ENCODE measurements at places on chromosomes 4 and X.

- DNase-seq, result no peak
Measured at GRCh38 chrX:45847961-45848360, 647.3 kb upstream of the DIPK2B start.

- DNase-seq, result no peak
Measured at GRCh38 chr4:152585023-152585441, 49.1 kb upstream of the FBXW7 start.

DNA sequence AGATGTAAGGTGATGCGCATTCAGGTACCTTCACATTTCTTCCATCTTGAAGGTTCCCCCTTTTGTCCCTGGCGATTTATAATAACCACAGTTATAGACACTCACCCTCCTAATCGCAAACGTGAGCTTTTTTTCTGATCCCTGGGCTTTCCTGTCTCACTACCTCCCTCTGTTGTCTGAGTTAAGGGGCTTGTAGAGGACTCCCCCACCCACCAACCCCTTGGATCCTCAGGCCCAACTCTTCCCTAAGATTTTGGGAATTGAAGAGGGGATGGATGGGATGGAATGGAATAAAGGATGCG is 1.4 kb downstream of the CNKSR2 start:
- no peak for DNase-seq

DNA sequence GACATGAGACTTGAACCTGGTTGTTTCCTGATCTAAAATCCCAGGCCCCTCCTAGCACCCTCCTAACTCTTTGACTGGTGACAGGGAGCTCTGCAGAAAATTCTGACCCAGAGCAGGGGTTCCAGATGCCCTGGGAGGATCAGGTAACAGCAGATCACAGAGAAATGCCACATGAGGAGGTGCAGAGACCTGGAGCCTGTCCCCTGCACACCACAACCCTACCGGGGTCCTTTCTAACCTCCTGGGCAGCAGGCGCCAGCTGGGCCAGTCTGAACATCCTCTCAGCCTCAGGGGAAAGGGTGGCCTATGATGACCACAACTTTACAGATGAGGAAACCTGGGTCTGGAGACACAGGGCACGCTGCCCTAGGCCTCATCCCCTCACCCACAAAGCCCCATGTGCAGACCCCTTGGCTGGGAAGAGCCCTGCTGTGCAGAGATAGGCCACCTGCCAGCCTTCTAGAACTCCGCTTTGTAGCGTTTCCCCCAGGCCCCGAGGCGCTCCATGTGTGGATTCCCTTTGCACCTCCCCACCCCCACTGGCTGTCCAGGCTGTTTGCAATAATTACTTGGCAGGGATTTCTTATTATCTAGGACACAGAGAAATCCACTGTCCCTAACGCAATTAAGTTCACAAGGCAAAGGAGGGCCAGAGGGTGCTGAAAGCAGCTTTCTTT is 36.5 kb downstream of the WDR1 start:
- no peak for DNase-seq

- DNase-seq, result no peak
Measured at GRCh38 chr4:100633269-100633668, 115.4 kb upstream of the EMCN start.

DNA sequence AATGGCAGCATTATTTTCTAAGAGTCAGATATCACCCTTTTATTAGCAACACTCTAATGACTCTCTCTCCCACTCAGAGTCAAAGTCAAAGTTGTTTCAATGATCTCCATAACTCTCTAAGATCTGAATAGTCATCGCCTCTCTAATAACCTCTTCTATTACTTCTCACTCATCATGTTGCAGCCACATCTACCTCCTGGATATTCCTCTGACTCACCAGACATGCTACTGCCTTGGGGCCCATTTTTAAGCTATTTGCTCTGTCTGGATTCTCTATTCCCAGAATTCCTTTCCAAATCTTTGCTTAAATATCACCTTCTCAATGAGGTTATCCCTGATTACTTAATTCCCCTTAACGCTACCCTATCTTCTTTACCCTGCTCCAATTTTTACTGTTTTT is 391.8 kb upstream of the MAGEB16 start:
- no peak for DNase-seq

DNA sequence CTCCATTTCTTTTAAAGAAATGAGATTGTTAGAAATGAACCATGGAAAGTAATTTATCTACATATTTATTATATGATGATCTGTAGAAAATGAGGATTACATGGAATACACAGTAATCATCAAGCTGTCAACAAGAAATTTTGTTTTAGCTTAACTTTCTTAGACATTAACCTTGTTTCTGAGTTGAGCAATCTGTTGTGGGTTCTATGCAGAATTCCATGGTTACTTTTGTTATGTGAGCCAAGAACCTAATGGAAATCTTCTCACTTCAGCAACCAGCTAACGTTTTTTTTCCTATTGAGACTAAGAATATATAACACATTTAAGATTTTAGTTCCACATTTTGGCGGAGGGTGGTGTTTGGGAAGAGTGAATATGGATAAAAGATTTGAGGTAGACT is 136.1 kb upstream of the SLC4A4 start:
- no peak for DNase-seq

- no peak for DNase-seq
Measured at GRCh38 chr4:167509551-167509950, 275.3 kb upstream of the SPOCK3 start.

GRCh38 chrX:133985164-133985966 is at the start of gene GPC3:
GPC3 (minus strand) TSS chrX:133985594.
- peak; percentile 31 for DNase-seq

DNA sequence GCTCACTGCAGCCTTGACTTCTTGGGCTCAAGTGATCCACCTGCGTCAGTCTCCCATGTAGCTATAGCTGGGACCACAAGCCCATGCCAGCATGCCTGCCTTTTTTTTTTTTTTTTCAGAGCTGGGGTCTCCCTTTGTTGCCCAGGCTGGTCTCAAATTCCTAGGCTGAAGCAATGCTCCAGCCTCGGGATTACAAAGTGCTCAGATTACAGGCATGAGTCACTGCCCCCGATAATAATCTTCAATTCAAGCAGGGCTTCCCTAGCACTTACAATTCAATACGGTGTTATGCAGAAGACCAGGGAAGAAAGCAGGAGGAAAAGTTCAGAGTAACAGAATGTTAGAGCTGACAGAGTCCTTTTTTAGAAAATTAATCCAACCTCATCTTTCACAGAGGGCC is 26.1 kb downstream of the OTOP1 start:
- DNase-seq, result no peak

DNA sequence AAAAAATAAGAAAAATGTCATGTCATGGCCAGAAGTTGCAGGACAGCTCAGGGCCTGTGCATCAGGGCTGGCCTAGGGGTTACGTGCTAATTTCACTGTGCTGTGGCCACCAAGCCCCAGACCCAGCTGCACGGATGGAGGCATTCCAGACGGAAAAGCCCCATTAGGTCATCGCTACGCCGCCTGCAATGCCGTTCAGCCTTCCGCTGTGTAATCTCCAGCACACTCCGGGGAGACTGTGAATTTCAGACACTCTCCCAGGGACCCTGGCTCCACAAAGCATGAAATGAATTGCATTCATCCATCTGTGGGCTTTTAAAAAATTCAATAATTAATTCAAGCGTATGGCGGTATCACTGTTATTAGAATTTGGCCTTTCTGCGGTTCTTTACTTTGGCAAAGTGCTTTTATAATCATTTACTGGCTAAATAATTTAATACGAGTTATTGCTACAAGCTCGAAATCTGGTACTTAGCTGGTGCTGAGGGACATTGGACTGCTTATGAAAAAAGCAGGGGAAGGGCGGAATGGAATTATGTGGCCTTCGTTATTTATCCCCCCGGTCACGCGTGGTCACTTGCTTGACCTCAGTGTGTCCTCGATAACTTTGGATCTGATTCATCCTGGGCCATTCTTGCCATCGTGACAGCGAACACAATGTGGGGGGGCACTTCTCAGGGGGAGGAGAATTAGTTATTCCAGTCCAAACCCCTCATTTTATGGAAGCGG is 9.0 kb upstream of the NSG1 start:
- no peak for DNase-seq

DNA sequence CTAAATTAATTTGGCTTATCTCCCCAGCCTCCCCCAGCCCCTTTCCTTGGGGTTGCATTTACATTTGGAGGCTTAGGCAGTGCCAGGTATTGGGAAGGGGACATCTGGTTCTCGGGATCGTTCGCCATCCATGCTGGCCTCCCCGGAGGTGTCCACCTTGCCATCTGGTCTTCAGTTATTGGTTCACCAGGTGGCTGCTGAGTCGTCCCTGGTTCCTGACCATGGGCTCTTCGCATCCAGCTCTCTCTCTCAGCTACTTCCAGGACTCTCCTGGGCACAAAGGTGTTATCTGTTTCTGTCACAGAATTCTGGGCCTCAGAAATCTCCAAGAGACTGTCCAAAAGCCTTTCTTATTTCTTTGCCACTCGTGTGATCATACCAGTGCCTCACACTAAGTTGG is 75.4 kb upstream of the SCOC start:
- no peak for DNase-seq

- no peak for DNase-seq
Measured at GRCh38 chr4:104351706-104352105, 143.0 kb downstream of the CXXC4 start.

DNA sequence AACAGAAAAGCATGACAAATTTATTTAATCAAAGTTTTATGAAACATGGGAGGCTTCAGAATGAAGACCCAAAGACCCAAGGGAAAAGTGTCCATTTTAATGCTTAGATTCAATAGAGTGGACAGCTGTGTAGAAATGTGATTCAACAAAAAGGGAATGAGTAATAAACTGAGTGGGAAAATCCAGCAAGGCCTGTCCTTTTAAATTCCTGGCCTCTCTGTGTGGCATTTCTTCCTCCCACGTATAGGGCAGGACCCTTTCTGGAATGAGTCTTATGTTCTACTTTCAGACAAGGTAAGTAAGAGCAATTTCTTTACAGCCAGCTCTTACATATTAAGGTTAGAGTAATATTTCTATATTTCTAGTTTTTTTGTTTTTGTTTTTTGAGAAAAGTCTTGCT is 14.5 kb downstream of the AASDH start:
- DNase-seq, result no peak

- no peak for DNase-seq
Measured at GRCh38 chrX:86023811-86024210, 23.5 kb downstream of the CHM start.

- DNase-seq, result no peak
Measured at GRCh38 chrX:149455934-149456333, 49.2 kb downstream of the IDS start.

GRCh38 chr4:163343604-163344146 is at the start of gene NPY5R:
NPY5R (plus strand) TSS chr4:163343892; CDS start chr4:163350274, 6,382 bp downstream.
- DNase-seq, result no peak

DNA sequence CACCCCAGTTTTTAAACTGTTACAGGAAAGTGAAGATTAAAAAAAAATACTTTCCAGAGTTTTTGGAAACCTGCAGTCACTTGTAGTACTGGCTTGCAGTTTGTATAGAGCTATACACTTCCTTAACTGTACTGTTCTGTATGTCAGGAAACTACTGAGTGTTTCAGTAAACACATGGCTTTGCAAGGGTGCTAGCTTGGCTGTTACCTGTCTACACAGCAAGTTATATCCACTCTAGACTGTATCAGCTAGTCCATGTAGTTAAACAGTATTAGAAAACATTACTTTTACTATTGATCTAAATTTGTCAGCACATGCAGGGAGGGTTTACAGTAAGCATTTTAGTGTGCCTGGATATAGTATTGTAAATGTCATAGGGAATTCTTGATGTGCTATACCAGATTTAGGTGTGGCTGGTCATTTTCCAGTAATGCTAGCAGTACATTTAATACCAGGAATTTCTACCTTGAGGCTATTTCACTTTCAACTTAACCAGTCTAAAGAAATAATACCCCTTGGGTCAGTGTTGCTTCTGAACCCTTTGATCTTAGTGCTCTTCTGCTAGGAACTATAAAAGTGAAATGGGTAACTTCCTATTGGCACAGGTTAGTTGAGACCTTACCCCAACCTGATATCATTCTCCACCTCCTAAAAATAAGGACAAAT is 192.3 kb upstream of the ANKRD50 start:
- no peak for DNase-seq

- DNase-seq, result no peak
Measured at GRCh38 chr4:94457692-94458106, 6.0 kb downstream of the PDLIM5 start.

DNA sequence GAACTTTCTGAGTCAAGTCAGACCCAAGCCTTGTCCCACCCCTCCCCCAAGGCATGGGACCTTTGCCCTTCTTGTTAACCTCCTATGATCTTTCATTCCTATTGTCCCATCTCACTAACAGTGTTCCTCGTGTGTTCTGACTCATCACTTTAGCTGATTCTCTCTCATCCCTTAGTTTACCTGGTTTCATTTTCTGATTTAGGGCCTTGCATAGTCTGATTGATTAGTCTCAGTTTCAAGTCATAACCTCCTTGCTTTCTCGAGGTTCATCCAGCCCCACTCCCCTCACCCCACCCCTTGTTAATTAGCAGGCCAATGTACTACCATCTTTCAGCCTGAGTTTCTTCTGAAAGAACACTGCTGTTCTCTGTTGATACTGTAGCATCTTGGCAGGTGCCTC is 517.4 kb downstream of the RPA4 start:
- DNase-seq, result no peak

GRCh38 chrX:29237972-29238371 is 650.7 kb downstream of the IL1RAPL1 start:
- DNase-seq, result no peak

DNA sequence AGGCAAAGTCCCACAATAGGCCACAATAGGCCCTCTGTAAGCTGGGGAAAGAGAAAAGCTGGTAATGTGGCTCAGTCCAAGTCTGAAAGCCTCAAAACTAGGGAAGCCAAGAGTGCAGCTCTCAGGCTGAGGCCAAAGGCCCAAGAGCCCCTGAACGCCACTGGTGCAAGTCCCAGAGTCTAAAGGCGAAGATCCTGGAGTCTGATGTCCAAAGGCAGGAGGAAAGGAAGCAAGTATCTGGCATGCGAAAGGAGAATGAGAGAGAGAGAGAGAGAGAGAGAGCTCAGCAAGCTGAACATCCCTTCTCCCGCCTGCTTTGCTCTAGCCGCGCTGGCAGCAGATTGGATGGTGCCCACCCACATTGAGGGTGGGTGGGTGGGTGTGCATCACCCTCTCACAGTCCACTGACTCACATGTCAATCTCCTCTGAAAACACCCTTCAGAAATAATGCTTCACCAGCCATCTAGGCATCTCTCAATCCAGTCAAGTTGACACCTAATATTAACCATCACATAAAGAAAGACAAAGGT is 30.9 kb upstream of the ELF2 start:
- DNase-seq, result no peak

DNA sequence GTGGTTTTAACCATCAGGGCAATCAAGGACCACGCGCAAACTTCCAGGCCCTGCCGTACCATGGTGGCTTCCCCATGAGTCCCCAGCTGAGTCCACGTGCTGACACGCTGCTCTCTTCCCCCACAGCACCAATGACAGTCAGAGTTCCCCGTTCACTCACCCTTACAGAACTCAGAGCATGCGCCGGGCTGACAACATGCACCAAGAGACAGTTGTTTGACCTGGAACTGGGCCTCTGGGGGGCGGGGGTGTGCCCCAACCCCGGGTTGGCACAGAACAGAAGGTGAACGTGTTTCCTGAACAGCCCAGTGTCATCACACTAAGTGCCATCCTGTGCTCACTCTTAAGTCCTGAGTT is 29.4 kb downstream of the IRF2 start:
- no peak for DNase-seq
